NCI-H1092 (cell line): ENCODE measurements at places on chromosomes 7 and 10.

- no peak for DNase-seq
Observed at GRCh38 chr7:34928052-34928451, 109.2 kb downstream of the DPY19L1 start.

GRCh38 chr7:149462101-149462520 lies 1.2 kb upstream of the ZNF777 start:
- DNase-seq, result no peak

DNA sequence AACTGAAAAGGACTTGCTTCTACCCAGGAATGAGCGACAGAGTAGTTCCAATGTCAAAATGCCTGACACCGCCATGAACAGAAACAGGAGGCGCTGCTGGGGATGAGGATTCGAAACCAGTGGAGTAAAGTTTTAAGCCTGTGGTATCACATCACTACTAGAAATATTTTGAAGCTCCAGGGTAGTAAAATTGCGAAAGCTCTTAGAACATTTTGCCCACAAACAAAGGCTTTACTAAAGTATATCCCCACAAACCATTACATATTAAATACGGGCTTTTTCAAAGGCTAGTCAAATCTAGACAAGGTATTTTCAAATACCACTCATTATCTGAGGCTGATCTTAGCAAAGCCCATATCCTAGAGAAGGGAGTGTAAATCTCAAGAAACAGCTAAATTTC lies 2.4 kb downstream of the PRDX3 start:
- DNase-seq, result no peak

DNA sequence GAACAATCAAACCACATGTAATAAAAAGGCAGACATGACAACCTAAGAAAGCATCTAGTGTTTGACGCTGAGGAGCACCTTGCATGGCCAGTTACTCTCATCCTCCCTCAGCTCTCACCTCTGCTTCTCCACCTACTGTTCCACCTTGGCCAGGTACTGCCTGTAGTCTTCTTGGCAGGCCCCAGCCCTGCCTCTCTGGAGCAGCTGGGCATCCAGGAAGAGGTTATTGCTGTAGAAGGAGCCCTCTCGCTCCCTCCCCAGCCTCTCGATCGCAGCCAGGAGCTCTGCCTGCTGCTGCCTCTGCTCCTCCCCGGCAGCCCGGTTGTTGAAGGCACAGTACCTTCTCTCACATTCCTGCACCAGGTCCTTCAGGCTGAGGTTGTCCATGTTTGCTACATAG lies 9.7 kb downstream of the GIMAP5 start:
- DNase-seq, result no peak

DNA sequence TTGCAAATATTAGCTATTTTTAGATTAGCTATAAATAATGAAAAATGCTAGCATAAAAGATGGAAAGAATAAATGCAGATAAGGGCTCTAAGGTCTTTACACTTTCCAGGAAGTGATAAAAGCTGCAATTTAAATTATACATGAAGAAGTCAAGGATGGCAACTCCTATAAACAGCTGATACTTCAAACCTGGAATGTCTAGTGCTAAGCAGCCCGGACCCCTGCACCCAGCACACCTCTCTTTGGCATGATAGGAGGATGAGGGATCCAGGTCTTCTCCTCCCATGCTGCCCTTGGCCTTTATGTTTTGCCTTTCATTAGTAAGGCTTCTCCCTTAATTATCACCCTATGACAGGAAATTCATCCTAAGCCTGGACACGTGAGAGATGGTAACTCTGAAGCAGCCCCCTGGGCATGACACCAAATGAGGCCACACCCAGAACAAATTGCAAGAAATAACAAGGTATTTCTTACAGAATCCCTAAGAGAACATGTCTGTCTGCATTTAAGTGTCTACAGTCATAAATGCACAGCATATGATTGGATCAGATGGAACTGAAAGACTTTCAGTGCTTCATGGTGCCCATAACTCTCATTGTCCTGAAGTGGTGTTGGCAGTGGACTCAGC lies 158.3 kb upstream of the PRSS1 start:
- DNase-seq, result no peak

DNA sequence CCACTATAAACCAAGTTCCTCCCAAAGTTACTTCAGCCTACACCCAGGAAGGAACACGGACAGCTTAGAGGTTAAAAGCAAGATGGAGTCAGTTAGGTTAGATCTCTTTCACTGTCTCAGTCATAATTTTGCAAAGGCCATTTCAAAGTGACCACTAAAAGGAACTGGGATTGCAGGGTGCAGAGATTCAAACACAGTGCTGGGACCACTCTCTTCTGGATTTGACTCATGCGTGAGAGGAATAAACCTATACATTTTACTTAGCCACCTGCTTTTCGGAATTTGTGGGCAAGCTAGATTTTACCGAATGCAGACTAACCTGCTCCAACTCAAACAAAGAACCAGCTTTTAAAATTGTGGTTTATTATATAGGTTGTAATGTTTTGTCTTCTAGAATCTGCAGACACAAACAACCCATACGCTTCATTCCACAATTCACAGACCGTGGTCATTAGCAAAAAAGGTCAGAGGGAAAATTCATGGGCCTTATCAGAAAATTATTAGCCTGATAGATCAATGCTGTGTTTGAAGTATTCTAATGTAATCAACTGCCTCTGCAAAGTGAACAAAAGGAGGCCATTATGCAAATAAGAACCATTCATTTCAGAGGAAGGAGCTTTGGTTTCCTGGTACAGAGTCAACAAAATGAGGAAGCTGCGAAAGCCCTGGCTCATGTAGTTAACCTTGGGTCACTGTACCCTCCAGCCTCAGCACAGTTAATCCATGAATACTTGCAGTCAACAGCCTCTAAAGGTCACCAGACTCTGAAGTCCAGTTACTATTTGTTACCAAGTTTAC lies 342.7 kb upstream of the KLF6 start:
- DNase-seq, result no peak

DNA sequence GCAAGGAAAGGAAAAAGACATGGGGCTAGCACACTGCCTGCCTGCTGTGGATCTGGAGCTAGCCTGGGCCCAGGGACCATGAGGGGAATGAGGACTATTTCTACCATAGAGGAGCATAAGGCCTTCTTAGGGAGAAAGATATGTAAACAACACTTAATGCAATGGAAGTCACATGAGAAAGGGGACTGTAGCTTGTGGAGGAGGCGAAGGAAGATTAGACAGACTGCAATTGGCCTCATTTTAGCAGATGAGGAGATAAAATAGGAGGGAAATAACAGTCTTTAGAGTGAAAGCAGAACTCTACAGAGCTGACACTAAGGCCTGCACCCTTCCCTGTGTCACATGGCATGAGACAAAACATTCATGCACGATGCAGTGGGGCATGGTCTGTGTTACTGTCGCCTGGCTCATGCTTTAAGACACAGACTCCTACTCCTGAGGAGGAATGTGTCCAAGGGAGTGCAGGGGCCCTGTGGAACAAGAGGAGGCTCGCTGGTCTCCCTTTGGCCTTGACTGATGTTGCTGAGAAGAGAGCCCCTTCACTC lies 829.3 kb upstream of the IGFBP3 start:
- DNase-seq, result no peak

- DNase-seq, result no peak
Observed at GRCh38 chr10:79418274-79418673, 27.1 kb downstream of the ZCCHC24 start.

- DNase-seq, result no peak
Observed at GRCh38 chr7:96822824-96823223, 113.2 kb upstream of the SEM1 start.

DNA sequence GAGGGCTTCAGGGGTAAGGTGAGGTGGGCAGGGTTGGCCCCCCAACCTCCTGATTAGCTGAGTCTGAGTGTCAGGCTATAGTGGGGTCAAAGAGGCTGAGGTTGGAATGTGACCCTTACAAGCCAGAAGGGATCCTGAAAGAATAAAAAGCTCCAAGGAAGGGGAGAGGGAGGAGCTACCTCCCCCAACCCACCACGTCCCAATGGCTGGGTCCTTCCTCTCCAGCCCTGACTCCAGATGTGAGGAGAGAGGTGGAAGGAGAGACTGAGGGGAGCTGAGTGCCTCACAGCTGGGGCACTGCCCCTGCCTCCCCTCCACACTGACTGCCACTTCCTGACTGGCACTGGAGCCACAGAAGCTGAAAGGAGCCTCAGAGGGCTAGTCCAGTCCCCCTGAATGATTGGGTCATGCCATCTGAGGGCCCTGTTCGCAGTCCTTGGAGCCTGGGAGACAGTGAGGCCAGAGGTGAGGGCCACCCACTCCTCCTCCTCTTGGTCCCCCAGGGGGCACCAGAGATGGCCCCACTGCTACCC lies 20.6 kb downstream of the IMPDH1 start:
- no peak for DNase-seq

DNA sequence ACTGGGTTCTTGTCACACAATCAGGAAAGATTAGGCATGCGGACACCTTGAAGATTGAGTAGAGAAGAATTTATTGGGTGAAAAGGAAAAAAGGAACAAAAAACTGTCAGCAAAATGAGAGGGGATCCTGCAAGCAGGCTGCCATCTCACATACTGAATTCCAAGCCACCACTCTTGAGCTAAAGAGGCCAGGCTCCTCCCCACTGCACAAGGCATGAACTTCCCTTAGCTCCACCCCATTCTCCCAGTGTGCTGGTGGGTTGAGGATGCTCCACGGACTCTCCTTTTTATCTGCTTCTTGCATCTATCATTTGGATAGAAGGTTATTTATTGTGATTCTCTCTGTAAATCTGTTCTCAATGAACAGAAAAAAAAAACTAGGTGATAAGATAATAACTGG lies 79.6 kb downstream of the ANKRD7 start:
- no peak for DNase-seq

DNA sequence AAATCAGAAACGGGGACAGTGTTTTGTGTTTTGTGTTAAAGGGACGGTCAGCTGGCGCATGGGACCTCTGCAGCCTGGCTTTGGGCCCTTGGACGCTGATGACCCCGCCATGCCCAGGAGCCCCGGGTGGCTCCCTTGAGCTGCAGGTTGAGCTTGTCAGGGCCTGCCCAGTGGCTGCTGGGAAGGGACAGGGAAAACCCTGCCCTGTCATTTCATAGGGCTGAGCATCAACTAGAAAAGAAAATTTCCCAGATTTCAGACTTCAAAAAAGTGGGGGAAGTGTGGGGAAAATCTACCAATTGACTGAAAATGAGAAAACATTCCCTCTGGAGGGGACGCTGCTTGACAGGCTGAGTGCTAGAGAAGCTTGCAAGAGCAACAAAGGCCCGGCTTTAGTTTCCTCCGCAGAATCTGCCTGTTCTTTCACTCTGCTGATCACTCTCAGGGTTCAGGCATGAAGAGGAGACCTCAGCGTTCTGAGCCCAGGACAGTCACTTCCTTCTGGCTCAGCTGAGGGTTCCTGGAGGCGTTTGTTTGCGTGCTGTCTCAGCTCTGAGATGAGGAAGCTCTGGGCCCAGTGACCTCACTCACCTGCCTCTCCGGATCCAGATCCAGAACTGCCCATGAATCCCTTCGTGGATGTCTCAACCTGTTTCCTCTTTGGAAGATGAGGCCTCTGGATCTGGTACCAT lies 18.6 kb upstream of the DNAJB6 start:
- no peak for DNase-seq

DNA sequence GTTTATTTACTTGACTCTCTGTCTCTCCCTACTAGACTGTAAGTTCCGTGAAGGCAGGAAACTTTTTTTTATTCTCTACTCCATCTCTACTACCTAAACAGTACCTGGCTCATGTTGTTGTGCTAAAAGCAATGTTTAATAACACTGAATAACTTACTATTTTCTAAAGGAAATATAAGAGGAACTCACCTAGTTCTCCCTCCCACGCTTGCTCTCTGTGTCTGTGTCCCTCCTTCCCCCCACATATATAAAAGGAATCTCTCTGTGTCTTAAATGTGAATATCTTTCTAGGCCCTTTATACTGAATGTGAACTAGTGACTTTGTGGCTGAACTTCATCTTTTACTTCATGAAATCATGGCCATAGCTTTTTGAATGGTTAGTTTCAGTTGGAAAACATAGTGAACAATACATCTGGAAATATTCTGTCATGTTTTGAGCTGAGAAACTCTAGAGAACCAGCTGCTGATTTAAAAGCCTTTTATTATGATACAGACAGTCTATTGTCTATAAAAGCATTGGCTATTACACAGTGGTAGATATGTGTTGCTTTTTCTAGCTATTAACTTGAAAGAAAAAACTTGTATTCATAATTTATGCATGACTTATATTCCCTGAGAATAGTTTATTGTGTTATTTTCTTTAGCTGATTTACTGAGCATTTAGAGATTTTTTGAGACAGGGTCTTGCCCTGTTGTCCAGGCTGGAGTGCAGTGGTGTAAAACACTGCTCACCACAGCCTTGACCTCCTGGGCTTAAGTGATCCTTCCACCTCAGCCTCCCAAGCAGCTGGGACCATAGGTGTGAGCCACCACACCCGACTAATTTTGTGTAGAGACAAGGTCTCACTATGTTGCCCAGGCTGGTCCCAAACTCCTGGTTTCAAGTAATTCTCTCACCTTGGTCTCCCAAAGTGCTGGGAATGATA lies 42.5 kb downstream of the VCL start:
- no peak for DNase-seq

DNA sequence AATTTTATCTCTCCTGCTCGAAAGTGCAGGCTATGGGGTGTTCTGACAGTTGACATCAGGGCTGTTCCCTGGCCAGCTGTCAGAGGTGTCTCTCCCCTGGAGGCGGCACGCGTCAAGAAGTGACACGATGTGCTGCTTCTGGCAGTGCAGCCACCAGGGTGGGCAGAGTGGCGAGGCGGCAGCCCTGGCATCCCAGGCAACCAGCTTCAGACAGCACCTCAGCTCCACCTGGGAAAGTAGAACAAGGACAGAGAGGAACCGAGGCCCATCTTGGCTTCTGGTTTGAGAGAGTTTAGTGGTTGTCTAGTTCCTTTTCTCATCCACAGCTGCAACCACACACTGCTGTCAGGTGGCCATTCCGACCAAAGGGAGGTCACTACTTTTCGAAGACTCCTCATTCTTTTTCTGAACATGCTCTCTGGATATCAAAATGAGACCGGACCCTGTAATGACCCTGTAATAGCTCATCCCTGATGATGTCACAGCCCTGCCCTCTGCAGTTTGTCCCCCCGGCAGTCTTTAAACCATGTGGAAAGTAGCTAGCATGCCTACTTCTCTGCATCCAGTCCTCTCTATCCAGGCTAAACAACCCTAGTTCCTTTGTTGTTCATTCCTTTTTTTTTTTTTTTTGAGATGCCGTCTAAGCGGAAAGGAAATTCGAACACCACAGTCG lies 381.0 kb upstream of the NRP1 start:
- no peak for DNase-seq

- DNase-seq, result no peak
Observed at GRCh38 chr7:96663457-96663856, 46.2 kb downstream of the SEM1 start.

- DNase-seq, result no peak
Observed at GRCh38 chr7:36509962-36510361, 120.3 kb downstream of the ANLN start.

GRCh38 chr10:61350794-61351193 lies 102.4 kb downstream of the TMEM26 start:
- DNase-seq, result no peak

- DNase-seq, result no peak
Observed at GRCh38 chr7:99106821-99107241, 37.1 kb downstream of the SMURF1 start.
